ENCODE measurements at places on chromosomes 6 and 20. TPM values are rescaled to one million over a fixed set of nuclear protein-coding genes. Genes with fewer than 3 reads are reported as not detected.

SSTR4 gene
- total RNA-seq: not detected

PIGT gene
- total RNA-seq: 74.5 TPM

NKX2-2 gene
- not detected for total RNA-seq

DNA sequence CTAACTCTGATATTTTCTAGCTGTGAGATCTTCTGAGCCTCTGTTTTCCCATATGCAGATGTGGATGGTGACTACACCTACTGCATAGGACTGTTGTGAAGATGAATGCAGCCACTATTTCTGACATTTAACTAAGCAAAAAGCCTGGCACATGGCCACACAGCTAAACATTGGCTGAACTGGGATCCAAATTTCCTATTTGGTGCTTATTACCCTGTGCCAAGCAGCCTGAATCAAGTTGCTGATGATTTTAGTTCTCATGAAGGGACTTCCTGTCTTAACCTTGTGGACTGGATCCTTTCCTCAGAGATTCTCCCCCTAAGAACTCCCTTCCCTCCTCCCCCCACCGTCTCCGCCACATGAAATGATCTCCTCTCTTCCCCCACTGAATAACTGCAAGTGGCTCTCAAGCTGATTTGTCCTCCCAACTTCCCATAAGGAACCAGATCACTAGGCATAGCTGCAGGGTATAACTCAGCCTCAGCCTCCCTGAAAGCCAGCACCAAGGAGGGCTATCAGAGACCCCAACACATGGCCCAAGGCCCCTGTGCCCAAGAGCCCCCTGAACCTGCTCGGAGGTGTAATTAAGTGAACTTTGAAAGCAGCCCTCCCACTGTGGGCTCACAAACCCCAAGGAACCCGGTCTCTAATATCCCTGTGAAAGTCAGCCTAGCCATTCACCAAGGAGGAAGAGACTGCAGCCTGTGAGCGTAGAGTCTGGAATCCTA is 55.7 kb downstream of the MAFB start:
- no peak overlapping the region for H3K4me3 ChIP-seq
- H3K36me3 ChIP-seq: no peaks in the 10 kb centered on the region
- H3K4me1 ChIP-seq: no peaks in the 10 kb centered on the region
- no peak for DNase-seq

DNA sequence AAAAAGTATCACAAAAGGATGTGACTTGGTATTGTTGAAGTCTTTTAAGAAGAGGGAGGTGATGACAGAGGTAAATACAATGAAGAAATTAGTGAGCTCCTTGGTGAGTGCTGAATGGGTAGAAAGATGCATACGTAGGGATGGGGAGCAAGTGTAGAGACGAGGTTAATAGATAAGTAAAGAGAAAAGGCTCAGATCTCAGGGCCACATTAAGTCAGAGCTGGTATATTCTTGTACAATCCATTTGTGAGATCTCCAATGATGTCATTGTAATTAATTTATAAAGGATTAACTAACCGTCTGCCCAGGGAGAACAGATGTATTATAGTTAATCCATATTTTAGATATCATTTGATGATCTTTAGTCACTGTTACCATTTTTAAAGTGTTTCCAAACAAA is 43.4 kb downstream of the SMPDL3A start:
- no peaks in the 10 kb centered on the region for H3K36me3 ChIP-seq
- H3K4me3 ChIP-seq: no peak overlapping the region
- peaks cover 2% of the 10 kb centered on the region for H3K27me3 ChIP-seq
- no peak for DNase-seq
- no peaks in the 10 kb centered on the region for H3K4me1 ChIP-seq
- no peak overlapping the region for H3K27ac ChIP-seq

- no peak for DNase-seq
- no peak overlapping the region for H3K27ac ChIP-seq
- H3K36me3 ChIP-seq: no peaks in the 10 kb centered on the region
These were observed 236.0 kb upstream of the STXBP5 start for GRCh38 chr6:146968041-146968760.

GRCh38 chr6:43716099-43716498 is 28.5 kb upstream of the MRPS18A start:
- no peak for DNase-seq
- peak overlapping the region; percentile 90 for H3K27ac ChIP-seq
- peaks cover 5% of the 10 kb centered on the region for H3K27me3 ChIP-seq

GRCh38 chr20:38363004-38363747 is 16.9 kb downstream of the LBP start:
- H3K4me1 ChIP-seq: no peaks in the 10 kb centered on the region
- no peak for DNase-seq
- H3K27ac ChIP-seq: no peak overlapping the region
- no peak overlapping the region for H3K4me3 ChIP-seq
- no peaks in the 10 kb centered on the region for H3K36me3 ChIP-seq

Data from activated B cell treated with CpG ODN at 0.5 μM for 24 hours (primary cell).